ENCODE measurements at places on chromosomes 2 and 18.

DNA sequence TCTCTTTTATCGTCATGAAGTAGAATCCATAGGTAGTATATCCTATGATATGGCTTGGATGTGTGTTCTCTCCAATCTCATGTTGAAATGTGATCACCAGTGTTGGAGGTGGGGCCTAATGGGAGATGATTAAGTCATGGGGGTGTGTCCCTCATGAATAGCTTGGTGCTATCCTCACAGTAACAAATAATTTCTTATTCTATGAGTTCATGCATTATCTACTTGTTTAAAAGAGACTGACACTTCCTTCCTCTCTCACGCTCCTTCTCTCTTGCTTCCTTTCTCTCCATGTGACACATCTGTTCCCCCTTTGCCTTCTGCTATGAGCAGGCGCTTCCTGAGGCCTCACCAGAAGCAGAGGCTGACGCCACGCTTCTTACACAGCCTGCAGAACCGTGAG, 165.6 kb downstream of the MREG start:
- no peaks in the 10 kb centered on the region for H3K4me1 ChIP-seq
- H3K27me3 ChIP-seq, result no peaks in the 10 kb centered on the region
- no peak overlapping the region for H3K27ac ChIP-seq
- H3K36me3 ChIP-seq, result no peaks in the 10 kb centered on the region
- no peak for DNase-seq

GRCh38 chr2:29449499-29449898, 334.3 kb downstream of the CLIP4 start:
- no peaks in the 10 kb centered on the region for H3K4me1 ChIP-seq
- H3K27ac ChIP-seq, result no peak overlapping the region
- H3K27me3 ChIP-seq, result no peaks in the 10 kb centered on the region
- DNase-seq, result no peak

DNA sequence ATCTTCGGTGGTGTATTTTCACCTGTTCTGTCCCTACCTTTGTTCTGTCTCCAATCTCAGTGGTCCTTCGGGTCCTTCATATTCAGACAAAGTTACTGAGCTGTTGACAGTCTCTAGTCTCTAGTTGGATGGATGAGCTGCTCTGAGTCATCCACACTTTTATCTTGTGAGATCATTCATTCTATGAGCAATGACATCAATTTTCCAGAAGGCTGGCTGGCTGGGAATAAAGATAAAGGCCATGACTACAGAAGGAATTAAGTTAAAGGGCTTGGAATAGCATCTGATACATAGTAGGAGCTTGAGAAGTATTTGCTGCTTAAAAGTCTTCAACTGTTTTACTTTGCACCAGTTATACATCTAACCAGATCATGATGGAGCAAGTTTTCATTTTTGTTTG, 43.1 kb upstream of the SLC39A10 start:
- H3K4me1 ChIP-seq, result no peaks in the 10 kb centered on the region
- H3K4me3 ChIP-seq, result no peak overlapping the region
- DNase-seq, result no peak
- H3K27me3 ChIP-seq, result no peaks in the 10 kb centered on the region

DNA sequence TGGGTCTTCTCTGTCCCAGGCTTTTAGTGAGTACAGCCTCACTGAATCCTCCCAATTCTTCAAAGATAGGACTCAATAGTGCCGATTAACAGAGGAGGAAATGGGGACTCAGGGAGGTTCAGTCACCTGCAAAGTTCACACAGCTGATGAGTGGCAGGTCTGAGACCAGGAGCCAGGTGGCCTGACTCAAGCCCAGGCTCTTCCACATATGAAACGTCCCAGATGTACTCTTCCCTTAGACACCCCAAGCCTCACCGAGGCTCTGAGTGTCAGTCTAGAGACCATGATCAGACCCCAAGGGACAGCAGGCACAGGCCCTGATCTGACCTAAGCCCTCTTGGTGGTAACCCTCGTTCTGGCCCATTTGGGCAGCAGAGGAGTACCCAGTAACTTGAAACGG, 115.2 kb downstream of the INHBB start:
- no peaks in the 10 kb centered on the region for H3K4me1 ChIP-seq
- DNase-seq, result no peak
- peaks cover 46% of the 10 kb centered on the region for H3K27me3 ChIP-seq
- H3K36me3 ChIP-seq, result no peaks in the 10 kb centered on the region
- H3K4me3 ChIP-seq, result no peak overlapping the region
- no peak overlapping the region for H3K27ac ChIP-seq

GRCh38 chr2:69703189-69703588, 38.7 kb upstream of the ANXA4 start:
- H3K27ac ChIP-seq, result no peak overlapping the region
- no peaks in the 10 kb centered on the region for H3K27me3 ChIP-seq
- peaks cover 9% of the 10 kb centered on the region for H3K4me1 ChIP-seq
